NCI-H1105 treated with DMSO at 0.1 percent for 48 hours (cell line): ENCODE measurements at places on chromosomes 6 and 20.

DNA sequence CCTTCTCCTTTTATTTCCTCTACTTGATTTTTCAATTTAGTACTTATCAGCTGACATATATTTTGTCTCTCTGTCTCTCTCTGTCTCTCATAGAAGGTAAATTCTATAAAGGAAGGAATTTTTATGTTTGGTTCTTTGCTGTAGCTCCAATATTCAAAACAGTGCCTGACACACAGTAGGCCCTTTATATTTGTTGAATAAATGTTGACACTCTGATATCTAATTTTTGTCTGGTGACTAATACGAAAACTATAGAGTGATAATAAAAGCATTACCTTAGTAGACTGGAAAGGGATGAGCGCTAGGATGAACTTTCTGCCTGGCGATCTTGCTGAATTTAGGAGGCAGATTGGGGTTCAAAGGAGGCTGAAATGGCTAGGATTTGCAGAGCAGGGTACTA, 42.8 kb downstream of the PTPN1 start:
- no peak for DNase-seq

GRCh38 chr20:41413169-41413568, 46.6 kb upstream of the EMILIN3 start:
- DNase-seq = no peak

DNA sequence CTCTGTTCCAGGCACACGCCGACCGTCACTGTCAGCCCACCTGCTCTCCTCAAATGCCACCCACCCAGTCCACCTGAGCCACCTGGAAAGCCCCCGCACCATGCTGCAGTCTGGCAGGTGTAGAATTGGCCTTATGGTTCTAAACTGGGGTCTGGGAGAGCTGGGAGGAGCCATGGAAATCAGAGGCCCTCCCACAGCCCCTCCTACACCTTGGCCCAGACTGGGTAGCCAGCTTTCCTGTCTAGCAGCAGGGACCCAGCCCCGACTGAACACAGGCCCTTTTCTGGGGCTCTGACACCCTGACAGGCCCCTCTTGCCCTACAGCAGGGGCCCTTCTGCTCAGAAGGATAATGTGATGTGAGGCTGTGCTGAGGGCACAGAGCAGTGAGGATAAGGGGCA, 31.1 kb downstream of the LRFN2 start:
- no peak for DNase-seq

DNA sequence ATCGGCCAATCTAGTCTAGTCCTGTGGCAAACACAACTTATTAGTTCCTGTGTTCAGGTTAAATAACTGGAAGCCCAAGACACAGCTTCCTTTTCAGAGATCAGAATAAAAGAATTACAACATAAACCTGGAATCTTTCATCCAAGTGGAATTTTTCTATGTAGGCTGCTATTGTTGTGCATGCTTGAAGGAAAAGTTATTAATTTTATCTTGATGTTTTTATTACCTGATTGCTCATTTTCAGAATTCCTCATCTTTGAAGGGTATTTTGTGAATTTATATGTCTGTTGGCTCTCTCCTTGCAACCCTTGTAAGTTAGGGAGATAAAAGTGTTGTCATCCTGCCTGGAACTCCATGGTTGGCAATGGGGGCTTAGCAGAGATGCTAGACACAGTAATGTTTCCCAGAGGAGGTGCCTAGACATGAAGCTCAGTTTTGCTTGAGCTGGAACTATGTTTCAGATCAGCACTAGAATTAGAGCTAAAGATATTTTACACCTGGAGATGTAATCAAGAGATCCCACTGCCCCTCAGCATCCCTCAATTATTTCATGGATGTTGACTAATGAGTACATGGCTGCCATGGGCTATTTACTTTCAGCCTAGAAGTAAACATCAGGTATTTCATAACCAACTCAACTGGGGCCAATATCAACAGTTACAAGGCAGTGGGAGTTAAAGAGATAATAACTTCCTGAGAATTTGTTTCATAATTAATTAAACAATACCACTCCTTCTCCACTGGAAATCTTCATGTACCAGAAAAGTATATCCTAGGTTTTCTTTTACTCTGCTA, 367.0 kb upstream of the MARCKS start:
- DNase-seq = no peak

GRCh38 chr6:134035823-134036296, 16.6 kb downstream of the SLC2A12 start:
- DNase-seq = peak; percentile 91

- DNase-seq = no peak
These were observed 82.9 kb upstream of the MLN start for GRCh38 chr6:33886673-33887144.

- DNase-seq = no peak
These were observed 923.7 kb downstream of the TBC1D32 start for GRCh38 chr6:120410586-120410985.

DNA sequence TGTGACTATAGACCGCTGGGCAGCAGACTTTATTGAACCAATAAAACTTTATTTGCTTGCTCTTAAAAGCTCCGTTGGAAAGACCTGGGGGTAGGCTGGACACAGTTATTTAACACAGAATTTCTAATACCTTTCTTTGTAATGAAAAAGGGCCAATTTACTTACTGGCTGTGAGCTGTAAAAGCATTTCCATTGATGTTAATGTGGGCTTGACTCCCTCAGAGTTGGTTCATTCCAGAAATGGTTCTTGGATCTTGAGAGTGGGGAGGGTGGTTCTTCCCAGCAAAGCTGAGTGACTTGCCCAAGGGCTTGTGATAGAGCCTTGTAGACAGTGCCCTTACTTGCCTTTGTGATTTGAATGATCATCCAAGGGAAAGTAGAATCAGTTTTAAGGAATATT, 100.6 kb downstream of the SOX4 start:
- DNase-seq = no peak

DNA sequence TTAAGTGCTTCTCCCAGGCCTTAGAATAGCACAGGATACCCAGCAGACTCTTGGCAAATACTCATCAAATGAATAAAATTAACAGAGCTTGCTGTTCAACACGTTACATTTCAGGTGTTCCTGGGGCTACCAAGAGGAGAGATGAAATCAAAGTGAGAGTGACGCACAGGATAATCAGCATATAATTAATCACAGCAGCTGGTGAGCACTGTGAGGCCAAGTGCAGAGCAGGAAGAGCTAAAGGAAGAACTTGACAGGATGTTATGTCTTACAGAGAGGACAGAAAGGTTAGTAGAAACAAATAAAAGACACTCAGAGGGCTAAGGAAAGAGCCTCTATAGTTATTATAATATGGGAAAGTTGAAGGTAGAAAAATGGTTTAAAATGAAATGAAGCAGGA, 8.8 kb downstream of the PPIL1 start:
- DNase-seq = peak; percentile 6

GRCh38 chr20:63268256-63268655, 4.4 kb upstream of the ARFGAP1 start:
- DNase-seq = no peak

- no peak for DNase-seq
These were observed 16.0 kb downstream of the MAP7 start for GRCh38 chr6:136534268-136534667.

DNA sequence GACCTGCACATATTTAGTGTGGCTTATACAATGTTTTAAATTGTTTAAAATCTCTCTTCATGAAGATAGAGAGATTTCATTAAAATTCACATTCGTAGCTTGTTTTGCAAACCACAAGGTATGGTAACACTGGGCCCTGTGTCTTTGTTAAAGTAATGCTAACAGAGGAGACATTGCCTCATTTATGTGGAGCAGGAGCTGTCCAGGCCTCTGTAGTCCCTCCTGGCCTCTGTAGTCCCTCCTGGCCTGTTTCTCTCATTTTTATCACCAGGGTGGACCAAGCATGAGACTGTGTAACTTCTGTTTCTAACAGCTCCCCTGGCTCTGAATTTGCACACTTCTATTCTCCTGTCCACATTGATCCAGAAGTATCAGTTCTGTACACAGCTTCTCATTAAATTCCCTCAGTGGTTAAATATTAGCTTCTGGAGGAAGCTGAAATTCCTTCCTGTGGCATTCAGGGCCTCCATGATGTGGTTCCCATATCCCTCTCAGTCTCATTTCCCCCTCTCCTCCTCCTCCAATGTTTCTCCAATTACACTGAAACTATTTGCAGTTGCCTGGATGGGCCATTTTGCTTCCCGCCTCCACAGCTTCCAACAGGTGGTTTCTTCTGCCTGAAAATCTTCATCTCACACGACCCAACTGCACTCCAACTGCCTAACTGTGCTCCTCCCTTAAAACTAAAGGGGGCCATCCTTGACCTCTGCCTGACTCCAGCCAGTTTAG, 340.4 kb downstream of the SYNE1 start:
- DNase-seq = no peak

- no peak for DNase-seq
These were observed 9.9 kb downstream of the HAO1 start for GRCh38 chr20:7930343-7930742.

- no peak for DNase-seq
These were observed 40.9 kb downstream of the SLC24A3 start for GRCh38 chr20:19253316-19253715.

GRCh38 chr6:24851086-24851485, 52.4 kb upstream of the ARMH2 start:
- no peak for DNase-seq

- no peak for DNase-seq
These were observed 97.8 kb downstream of the GMPR start for GRCh38 chr6:16336056-16336818.

DNA sequence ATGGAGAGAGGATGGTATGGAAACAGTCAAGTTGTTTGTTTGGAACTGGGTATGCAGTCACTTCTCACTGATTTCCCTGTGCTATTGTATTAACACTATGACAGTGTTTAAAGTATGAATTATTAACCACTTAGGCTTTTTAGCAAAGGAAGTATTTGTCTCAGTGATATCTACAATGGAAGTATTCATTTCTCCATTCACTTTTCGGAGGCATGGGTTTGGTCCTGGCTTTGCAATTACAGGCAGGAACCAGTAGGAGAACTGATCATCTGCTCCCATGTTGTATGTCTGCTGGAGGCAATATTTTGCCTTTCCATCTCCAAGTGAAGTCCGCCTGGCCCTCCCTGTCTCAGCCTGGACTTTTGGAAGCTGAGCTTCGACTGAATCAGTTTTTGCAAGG, 30.6 kb upstream of the EXOC2 start:
- no peak for DNase-seq

GRCh38 chr20:25117990-25118389, 36.0 kb upstream of the VSX1 start:
- no peak for DNase-seq

DNA sequence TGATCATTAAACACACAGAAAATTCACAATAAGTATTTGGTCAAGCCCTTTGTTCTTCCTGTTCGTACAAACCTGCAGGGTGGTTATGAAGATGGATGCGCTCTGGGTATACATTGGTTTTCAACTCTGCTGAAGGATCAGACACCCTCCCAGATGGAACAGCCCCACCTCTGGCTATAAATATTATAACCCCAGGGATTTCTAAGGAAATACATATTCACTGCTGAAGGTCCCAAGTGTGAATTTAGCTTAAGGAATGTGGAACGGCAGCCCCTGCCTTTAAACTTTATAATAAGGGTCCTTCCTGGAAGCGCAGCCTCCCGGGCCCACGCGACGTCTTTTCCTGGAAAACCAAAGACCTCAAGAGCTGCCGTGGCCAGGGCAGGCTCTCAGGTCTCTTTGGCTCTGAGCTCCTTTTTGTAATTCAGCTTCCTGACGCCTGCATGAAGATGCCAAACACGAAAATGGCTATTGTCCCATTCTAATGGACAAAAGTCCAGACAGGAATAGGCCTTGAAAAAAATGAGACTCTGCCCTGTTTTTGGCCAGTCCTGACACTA, 172.4 kb upstream of the SSTR4 start:
- no peak for DNase-seq

DNA sequence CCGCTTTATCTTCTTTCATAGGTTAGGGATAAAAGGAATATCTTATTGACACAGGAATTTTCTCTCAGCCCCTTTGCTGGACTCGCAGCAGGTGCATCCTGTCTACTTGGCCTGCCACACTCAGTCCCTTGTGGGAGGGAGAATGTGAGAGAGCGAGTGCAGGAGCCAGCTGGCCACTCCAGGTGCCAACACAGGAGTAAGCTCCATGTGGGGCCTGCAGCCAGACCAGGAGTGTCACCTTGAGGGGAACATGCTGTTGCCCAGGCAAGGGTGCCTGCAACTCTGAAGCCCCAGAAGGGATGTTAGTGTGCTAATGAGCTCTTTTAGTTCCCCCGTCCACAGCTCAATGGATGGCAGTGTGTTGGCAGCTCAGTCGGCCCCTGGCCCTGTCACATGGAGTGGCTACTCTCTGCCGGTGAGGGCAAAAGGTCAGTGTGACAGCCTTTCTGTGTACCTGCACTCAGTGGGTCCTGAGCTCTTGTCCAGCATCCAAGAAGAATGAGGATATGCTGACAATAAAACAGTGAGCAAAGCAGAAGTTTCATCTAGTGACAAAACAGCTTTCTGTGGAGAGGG, 57.1 kb downstream of the CRYBG1 start:
- DNase-seq = no peak

DNA sequence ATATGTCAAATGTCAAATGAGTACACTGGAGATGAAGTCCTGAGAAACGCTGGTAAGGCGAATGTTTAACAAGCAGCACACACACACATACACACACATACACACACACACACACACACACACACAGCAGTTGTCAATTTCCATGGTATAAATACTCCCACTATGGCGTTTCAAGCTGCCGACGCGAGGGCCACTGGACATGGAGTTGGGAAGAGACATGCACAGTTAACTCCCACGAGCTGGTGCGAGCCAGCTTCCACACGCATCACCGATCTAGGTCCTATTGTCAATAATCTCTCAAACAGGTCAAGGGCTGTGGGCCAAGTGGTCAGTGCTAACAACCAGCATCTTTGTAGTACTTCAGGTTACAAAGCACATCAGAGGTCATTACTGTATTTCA, 58.9 kb downstream of the TRERF1 start:
- no peak for DNase-seq

DNA sequence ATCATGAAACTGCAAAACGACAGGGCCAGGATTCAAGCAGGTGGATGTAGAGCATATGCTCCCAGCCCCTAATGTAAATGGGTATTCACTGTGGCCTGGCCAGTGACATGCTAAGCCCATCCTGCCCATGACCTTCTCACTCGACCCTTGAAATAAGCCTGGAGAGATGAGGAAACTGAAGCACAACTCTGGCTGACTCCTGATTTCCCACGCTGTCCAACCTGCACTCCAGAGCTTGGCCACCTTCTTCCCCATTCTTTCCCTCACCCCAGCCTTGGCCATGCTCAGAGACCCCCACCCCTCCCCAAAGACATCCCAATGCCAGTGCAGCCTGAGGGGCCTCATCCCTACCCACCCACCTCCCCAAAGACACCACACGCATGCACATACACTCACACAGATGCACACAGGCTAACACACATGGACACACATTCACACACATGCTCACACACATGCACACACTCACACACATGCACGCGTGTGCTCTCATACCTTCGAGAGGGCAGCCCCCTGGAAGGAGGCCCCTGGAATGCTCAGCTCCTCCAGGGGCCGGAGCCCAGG, 12.4 kb downstream of the TFEB start:
- no peak for DNase-seq

GRCh38 chr20:45967551-45968080, 4.4 kb downstream of the ZNF335 start:
- no peak for DNase-seq

GRCh38 chr6:52393780-52394179, 26.4 kb upstream of the EFHC1 start:
- DNase-seq = no peak
